Stimulated activated CD8-positive, alpha-beta memory T cell treated with anti-CD3 and anti-CD28 coated beads, Interleukin-7, amount 100 ng/mL, for 1 hour (primary cell): ENCODE measurements at places on chromosomes 11 and 22.

DNA sequence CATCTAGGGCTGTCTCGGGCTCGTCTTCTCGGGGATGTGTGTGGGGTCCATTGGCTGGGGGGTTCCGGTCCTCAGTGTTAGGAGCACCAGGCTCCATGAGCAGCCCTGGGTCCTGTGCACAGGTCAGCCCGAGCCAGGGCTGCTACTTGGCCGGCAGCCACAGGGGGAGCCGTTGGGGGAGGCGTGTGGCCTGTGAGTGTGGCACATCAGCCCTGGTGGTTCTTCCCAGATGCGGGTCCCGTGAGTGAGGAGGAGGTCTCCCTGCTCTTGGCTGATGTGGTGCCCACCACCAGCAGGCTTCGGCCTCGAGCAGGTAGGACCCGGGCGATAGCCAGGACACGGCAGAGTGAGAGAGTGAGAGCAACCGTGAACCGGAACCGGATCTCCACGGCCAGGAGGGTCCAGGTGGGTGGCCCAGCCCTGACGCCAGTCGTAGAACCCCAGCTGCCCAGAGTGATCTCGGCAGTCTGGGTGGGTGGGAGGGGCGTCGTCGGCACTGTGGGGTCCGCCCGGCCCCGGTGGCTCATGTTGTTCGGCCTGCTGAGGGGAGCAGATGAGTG is 18.5 kb downstream of the IRF7 start:
- no peak for DNase-seq

DNA sequence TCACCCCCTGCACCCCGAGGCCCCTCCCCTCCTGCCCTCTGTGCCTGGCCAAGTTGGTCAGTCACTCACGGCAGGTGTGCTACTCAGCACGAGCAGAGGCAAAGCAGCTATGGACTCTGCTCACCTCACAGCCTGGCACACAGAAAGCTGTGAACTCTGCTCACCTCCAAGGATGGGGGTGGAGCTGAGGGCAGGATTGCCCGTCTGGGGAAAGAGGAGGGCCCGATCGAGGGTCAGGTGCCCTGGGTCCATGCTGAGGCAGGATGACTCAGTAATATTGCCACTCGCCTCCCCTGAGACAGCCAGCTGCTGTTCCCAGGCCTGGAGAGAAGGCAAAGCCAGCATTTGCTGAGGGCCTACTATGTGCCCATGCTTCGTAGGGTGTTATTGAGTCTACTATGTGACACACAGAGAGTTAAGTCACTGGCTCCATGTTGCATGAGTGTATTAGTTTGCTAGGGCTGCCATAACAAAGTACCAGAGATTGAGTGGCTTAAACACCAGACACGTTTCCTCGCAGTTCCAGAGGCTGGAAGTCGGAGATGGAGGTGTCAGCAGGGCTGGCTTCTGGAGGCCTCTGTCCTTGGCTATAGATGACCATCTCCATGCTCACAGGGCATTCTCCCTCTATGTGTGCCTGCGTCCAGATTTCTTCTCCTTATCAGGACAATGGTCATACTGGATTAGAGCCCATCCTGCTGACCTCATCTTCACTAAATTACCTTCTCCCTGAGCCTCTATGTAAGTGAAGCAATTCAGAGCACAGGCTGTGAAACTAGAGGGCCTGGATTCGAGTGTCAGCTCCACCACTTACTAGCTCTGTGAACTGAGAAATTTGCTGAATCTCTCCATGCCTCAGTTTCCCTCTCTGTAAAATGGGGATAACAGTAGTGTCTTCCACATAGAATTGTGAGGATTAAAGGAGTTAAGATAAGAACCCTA is 13.2 kb upstream of the TSKU start:
- no peak for DNase-seq

- no peak for DNase-seq
Observed at GRCh38 chr22:32632512-32633315, 158.1 kb downstream of the FBXO7 start.

GRCh38 chr11:109123816-109124787 is 297.9 kb upstream of the C11orf87 start:
- DNase-seq: no peak

DNA sequence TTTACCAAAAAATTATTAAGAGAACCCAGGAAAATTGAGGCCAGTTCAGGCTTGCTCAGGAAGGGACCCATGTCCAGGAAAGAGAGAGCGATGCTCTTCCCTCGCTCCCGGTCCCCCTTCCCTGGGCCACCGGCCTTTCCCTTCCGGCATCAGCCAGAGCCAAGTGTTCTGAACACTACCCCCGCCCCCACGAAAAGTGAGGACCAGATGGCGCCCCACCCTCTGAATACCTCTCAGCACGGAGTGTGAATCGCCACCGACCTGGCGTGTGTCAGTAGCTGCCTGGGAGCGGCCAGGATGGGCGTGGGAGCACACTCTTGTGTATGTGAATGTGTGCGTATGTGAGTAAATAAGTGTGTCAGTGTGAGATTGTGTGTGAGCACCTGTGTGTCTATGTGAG is 20.2 kb downstream of the RPS6KA4 start:
- DNase-seq: no peak

GRCh38 chr11:131980888-131981668 is 610.7 kb downstream of the NTM start:
- no peak for DNase-seq

DNA sequence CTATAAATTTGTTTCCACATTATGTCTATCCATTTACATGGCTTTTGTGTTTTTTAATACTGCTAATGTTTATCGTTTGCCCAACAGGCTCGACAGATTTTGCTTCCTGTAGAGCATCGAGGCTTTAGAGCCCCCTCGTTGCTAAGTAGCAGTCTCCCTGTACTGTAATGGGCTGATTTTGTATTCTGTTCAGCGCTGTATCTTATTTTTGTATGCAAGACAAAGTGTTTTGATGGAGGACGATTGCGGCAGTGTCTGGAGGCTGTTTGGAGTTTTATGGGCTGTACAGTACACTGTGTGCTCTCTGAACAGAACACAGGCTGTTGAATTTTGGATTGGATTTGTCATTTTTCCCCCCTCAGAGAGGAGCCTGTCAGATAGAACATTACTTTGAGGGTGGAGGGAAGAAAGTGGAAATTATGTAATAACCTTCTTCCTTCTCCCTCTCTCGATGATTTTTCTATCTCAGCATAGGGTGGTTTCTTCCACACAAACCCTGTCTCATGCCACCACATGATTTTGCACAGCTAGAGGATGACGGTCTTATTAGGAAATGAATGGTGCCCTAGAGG is 104.4 kb downstream of the ZBTB16 start:
- DNase-seq: no peak

DNA sequence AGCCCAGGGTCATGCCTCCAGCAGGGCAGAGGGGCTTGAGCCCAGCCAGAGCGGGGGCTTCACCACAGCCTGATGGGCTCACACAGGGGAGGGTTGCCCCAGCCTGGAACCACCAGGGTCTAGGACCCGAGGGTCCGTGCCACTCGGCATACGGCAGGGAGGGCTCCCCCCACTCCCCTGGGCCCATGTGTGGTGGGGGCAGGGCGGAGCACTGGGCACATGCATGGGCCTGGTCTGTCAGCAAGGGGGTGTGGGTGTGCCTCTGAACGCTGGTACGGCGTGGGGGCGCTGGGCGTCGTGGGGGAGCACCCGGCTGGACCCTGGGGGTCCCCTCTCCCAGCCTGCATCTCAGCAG is 29.3 kb downstream of the MOB2 start:
- DNase-seq: no peak

DNA sequence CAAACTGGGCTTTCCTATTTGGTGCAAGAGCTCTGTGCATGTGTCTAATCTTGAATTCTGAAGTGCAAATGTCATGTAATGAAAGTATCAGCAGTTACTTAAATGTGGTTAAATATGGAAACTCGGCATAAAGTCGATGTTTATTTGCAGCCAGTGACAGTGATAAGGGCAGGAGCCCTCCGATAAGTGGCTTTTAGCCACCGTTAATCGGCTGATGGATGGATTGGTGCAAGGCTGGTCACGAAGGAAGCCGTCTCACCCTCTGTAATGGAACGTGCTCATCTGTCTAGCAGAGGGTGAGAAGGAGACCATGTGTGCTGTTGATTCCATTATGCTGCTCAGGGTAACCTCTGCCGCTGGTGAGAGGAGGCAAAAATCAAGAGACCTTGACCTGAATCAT is 121.8 kb upstream of the PAX6 start:
- no peak for DNase-seq

GRCh38 chr11:121592708-121593107 is 139.9 kb upstream of the SORL1-AS1 start:
- DNase-seq: no peak

- DNase-seq: no peak
Observed at GRCh38 chr11:69211920-69212797, 56.4 kb downstream of the SMIM38 start.

DNA sequence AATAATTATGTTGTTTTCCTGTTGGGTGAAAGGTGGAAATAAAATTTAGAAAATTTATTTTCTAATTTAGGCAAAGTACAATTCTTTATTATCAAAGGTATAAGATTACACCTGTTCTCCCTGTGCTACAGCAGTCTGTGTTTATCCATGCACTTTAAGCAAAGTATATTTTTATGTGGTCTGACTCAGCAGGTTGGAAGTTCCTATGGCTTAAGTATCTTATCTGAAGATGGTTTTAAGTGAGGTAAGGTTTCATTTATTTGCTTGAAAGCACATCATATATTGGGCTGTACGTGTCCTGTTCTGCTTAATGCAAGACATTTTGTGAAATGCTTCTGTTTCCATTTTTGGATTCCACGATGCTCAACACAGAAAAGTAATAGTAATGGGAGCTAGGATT is 14.6 kb downstream of the PPME1 start:
- DNase-seq: no peak

DNA sequence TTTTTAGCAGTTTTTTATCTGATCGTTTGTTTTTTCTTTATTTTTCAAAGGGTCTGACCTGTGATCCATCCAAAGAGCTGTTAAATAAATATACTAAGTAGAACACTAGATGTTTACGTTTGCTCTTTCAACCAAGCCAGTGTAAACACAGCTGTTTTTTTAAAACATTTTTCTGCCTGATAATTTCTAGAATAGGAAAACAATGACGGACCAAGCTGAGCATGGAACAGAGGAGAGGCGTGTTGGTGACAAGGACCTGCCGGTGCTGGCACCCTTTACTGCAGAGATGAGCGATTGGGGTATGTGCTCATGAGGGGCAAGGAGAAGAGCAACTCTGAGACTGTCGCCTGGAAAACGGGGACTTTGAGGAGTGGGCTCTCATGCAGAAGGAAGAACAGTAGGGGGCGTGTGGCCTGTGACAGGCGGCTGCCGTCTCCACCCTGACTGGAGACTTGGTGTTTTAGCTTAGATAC is 28.6 kb upstream of the PANX2 start:
- DNase-seq: no peak

DNA sequence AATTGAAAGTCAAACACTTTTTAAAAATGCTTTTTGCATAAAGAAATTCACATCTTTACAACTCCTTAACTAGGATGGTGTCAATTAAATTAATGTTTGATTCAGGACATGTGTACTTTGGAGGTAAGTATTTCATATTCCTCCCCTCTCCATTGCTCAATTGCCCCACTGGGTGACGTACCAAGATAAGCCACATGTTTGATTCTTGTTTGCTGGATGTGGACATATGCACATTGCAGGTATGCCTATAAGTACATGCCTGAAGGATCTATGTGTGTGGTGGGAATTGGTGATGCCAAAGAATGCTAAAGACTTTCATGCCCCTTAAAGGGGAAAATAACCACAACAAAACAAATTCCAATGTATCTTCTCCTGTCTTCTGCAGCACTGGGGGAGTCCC is 5.8 kb downstream of the CD44 start:
- no peak for DNase-seq

- DNase-seq: peak; percentile 64
Observed at GRCh38 chr11:57644748-57645688, 4.7 kb downstream of the YPEL4 start.
